ENCODE measurements at places on chromosomes 16 and 17. TPM values are rescaled to one million over a fixed set of nuclear protein-coding genes. Genes with fewer than 3 reads are reported as not detected.

Gene MAP2K6
- 0.32 TPM for total RNA-seq

Gene PRR29
- total RNA-seq, result under 0.01 TPM

Gene SP6
- under 0.01 TPM for total RNA-seq

Gene LHX1
- not detected for total RNA-seq

Gene USP43
- total RNA-seq, result not detected

Gene PLCG2
- 0.64 TPM for total RNA-seq

Gene SLC5A11
- not detected for total RNA-seq

Gene CEMP1
- not detected for total RNA-seq

Gene SLC22A31
- total RNA-seq, result not detected

Gene IL21R
- total RNA-seq, result 0.43 TPM
